NCI-H510A treated with DMSO at 0.1 percent for 48 hours (cell line): ENCODE measurements at places on chromosomes 5 and 9.

- DNase-seq, result peak; percentile 56
These were observed 10.3 kb upstream of the GLE1 start for GRCh38 chr9:128494108-128494745.

- no peak for DNase-seq
These were observed 645.8 kb upstream of the EDIL3 start for GRCh38 chr5:85030316-85031084.

DNA sequence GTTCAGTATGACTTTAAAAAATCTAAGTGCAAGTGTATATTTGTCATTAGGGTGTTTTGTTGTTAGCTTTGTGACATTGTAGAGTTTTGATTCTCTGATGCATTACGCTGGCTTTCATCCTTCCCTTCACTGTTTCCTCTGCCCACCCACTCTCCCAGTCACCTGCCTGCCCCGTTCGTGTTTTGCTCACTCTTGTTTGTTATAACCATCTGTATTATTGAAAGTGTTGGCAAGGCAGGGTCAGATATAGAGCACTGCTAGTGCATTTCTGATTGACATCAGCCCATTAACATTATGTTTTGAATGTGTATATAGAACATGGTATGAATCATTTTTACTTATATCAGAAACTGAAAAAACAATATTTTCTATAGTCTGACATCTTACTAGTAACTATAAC is 27.3 kb downstream of the SCGB3A1 start:
- no peak for DNase-seq

- DNase-seq, result no peak
These were observed 23.2 kb downstream of the HK3 start for GRCh38 chr5:176875783-176876505.

DNA sequence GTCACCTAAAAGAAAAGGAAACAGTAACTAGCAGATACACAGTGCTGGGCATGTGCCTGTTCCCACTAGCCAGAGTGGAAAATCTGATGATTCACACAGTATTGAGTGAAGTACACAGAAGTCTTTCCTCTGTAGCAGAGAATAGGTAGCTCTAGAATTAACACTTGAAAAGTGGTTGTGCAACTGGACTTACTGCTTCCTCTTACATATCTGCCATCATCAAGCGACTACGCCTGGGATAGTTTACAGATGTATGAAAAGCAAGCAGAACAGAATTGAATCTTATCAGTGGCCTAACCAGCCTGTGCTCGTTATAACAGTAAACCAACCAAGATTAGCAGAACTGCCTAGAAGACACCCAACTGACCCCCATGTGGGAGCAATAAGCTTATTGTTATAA is 130.6 kb downstream of the DTWD2 start:
- DNase-seq, result no peak

- DNase-seq, result no peak
These were observed 20.1 kb upstream of the IFNB1 start for GRCh38 chr9:21097817-21098216.

DNA sequence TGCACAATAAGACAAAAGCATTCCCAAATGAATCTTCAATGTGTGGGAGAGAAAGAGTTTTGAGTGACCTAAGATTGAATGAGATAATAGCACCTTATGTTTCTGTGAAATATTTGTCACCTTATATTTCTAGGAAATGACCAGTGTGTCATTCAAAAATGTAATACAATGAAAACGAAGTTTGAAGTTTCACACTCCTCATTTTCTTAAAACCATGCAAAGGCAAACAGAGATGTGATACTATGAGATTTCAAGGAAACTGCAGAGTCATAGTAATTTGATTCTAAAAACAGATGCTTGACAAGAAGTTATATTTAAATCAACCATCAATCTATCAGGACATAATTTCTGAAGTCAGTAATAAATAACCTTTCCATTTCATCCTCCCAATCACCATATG is 13.6 kb upstream of the ABCA1 start:
- DNase-seq, result no peak

- DNase-seq, result no peak
These were observed 63.3 kb upstream of the SLC30A5 start for GRCh38 chr5:69030358-69031062.

DNA sequence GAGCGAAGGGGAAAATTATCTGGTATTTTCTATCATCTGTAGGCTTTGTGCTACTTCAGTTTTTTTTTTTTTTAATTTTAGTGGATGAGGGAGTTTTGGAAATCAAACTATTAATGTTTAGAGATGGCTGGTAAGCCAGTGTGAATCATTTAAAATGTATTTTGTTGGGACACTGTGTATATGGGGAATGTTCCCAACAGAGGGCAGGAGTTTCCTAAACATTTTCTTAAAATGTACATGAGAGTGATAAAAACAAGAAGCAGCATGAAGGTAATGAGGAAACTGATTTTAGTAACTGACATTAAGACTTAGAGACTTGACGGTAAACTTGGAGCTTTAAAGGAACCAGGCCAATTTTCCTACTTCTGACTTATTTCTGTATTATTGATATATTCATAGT is 68.2 kb upstream of the ITGA2 start:
- no peak for DNase-seq
